NCI-H2081 treated with DMSO at 0.1 percent for 48 hours (cell line): ENCODE measurements at places on chromosomes 16 and 17.

- no peak for DNase-seq
Measured at GRCh38 chr16:64969221-64969620, 152.6 kb downstream of the CDH11 start.

GRCh38 chr16:55043499-55043898, 112.8 kb downstream of the IRX5 start:
- DNase-seq: no peak

- DNase-seq: no peak
Measured at GRCh38 chr17:78383725-78384471, 5.4 kb downstream of the PGS1 start.

GRCh38 chr16:84795329-84796053, 24.3 kb upstream of the CRISPLD2 start:
- no peak for DNase-seq

DNA sequence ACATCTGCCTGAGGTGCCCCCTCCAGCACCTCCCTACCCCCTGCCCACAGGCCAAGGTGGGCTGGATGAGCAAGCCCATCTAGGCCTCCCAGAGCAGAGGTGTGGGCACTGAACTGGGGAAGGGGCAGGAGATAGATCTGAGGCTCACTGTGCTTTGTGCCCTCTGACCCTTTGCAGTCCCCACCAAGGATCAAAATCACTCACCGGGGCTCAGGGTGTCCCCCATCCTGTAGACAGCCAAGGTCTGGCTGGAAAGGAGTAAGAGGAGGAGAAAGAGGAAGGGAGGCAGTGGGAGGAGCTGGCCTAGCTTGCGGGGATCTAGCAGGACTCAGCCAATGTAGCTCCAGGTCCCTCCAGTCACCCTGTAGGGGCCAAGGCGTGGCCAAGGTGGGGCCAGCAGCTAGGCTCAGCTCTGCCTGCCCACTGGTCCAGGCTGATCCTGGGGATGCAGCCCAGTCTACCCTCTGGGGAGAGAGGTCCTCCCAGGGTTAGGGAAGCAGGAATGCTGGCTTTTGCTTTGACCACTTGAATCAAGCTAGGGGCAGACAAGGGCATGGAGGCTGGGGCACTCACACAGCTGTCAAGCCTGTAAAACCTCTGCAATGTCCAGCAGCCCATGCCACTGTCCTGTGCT, 1.8 kb downstream of the SLC12A4 start:
- DNase-seq: no peak

DNA sequence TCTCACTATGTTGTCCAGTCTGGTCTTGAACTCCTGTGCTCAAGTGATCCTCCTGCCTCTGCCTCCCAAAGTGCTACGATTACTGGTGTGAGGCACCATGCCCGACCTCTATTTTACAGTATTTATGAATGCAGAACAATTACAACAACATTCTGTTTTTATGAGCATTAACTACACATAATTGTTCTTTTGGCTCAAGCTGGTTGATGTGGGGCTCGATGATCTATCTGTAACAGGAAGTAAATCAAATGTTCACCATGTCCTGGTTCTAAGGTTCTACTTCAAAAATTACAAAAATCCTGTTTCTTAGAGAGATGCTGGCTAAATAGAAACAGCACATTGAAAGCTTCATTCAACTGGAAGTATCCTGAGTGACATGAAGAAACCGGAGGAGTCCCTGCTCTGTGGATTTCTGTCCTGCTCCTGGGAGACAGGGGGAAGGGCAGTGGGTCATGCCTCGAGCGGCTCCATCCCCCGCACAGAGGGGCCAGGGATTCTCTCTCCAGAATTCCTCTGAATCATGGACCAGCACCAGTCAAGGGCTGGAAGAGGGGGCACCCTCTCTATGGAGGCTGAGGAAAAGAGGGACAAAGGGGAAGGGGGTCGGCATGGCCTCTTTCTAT, 31.5 kb downstream of the FA2H start:
- DNase-seq: no peak

- DNase-seq: no peak
Measured at GRCh38 chr17:49018116-49018612, 21.0 kb downstream of the IGF2BP1 start.

DNA sequence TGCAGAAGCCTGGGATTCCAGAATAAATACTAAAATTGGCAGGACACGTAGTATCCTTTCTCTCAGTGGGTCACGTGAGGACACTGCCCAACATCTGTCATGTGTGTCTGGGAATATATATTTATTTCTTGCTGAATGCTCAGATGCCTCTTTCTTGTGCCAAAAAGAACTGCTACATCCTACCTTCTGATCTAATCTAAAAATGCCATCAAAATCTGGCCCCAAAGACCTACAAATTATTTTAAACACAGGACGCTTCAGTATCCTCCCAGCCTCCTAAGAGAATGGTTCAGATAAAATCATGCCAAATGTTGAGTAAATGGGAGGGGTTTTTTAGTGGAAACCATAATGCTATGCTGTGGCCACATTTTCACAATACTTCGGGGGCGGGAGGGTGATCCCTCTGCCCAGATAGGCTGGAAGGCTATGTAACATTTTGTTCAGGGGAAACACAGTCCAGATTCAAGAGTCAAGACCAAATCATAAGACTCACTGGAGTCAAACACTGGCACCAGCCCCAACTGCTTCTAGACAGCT, 22.9 kb upstream of the CORO6 start:
- DNase-seq: no peak

GRCh38 chr16:15946257-15947044, 3.0 kb upstream of the ABCC1 start:
- DNase-seq: no peak

DNA sequence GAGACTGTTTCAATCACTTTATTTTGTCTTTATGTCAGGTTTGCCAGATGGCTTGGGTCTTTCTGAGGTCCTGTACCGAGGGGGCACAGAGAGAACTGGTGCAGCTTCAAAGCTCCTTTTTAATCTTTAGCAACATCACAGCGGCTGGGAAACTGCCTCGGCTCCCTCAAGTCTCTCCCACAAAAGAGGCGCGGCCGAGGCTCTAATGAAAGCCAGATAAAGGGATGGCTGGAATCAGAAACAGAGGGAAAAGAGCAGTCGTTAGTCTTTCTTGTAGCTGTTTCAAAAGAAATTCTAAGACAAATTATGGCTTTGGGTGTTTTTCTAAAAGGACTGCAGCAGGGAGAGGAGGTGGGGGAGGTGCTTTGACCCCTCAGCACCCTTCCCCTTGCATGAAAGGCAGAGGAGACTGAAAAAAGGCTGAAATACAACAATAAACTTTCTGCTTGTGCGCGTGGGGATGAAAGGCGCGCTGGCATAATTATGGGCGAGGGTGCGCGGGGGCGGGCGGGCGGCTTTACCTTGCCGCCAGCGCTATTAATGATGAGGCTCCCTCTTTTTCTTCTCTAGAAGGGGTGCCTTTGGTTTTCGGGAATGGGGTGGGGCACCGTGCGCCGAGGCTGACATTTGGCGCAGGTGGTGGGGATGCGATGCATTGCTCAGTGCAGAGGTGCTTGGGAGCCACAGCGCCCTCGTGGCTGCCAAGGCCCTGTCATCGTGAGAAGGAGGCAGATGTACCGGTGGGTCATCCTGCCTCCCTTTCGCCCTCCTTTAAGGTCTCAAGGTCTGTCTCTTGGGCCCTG, 22.3 kb upstream of the BRD7 start:
- no peak for DNase-seq

- no peak for DNase-seq
Measured at GRCh38 chr16:27475561-27475960, 73.6 kb downstream of the IL21R start.

GRCh38 chr17:1568950-1569810, 6.6 kb upstream of the PITPNA start:
- no peak for DNase-seq

- no peak for DNase-seq
Measured at GRCh38 chr16:503150-504071, 24.1 kb upstream of the CAPN15 start.

DNA sequence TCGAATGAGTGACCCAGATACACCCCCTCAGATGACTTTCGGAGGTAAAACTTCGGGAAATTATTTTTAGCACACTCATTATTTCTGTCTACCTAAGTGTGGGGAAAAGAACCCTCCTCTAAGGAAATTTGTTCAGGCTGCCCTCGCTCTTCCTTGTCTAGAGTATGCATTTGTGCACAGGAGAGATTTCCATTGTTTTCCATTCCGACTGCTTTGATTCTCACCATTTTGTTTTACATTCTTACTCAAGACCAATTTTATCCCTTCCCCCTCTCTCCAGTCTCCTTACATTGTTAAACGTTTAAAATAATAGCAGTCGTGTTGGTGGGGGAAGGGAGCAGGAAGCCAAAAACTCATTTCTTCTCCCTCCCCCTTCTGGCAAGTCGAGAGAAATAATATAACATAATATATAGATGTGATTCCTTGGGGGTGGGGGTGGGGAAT, 1.5 kb upstream of the CHD3 start:
- DNase-seq: no peak

DNA sequence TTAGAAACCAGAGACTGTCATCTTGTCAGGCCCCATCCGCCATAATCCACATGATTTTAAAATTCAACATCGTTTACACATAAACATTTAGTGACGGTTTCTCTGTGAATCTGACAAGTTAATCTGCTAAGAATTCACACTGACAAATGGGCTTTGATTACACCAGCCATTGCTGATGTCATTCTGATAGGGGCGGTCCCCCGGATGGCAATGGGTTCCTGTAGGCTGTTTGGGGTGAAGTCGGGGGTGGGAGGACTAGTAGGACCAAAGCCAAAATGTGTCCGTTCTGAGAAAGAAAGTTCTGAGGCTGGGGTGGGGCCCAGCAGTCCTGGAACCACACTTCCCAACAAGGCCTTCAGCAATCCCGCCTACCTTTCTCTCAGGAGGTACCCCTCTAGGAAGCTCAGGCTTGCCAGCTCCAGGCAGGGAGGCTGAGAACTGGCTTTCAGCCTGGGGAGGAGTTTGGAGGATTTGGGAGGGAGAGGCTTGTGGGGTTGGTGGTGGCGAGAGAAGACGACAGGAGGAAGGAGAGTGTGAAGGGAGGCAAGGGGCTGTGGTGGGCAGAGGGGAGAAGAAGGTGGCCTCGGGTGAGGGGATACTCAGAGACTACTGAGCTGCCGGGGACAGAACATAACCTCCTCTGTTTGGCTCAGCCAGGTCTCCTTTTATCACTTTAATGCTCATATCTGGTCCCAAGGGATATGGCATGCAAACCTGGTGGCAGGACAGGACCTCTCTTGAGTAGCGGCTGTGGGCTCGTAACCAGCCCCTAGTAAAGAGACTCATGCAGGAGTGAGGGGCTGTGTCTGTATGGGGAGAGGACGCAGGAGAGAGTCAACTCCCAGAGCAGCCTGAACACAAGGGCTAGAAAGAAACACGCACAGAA, 8.6 kb downstream of the HIC1 start:
- no peak for DNase-seq

DNA sequence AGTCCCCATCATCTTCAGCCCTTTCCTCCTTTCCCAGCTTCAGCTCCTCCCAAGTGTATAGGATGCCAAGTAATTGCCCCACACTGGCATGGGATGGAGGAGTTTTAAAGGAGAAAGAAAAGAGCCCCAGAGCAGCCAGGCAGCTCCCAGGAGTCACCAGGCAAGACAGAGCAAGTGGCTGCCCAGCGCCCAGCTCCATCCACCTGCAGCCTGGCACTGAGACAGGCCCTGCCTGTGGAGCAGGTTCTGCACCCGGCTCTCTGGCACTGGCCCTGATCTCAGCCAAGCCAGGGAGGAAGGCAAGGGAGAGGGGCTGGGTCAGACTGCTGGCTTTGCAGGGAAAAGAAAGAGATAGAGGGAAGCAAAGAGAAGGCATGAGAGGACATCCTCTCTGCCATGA, 21.7 kb downstream of the FOXN1 start:
- DNase-seq: no peak

- DNase-seq: no peak
Measured at GRCh38 chr17:7508145-7508544, 24.0 kb downstream of the POLR2A start.

DNA sequence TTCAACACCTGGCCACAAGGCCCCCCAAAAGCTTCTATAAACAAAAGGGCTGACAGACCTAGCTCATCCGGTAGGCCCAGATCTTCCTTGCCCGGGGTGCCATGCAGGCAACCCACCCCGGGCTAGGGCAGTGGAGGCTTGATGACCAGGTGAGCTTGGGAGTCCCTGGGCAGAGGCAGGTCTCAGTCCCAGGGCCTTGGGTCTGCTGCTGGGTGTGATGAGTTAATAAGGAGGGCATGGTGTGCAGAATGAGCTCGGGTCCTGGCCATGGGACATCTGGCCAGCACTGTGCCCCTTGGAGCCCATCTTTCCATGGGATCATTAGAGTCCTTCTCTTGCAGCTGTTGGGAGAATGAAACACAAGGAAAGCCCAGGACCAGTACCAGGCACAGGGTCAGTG, 20.2 kb upstream of the MPRIP start:
- no peak for DNase-seq

GRCh38 chr16:22092143-22092933, at the start of gene VWA3A:
Gene VWA3A, plus strand, starts transcription at chr16:22092541. Its CDS starts 97 bp downstream, at chr16:22092638.
- no peak for DNase-seq

DNA sequence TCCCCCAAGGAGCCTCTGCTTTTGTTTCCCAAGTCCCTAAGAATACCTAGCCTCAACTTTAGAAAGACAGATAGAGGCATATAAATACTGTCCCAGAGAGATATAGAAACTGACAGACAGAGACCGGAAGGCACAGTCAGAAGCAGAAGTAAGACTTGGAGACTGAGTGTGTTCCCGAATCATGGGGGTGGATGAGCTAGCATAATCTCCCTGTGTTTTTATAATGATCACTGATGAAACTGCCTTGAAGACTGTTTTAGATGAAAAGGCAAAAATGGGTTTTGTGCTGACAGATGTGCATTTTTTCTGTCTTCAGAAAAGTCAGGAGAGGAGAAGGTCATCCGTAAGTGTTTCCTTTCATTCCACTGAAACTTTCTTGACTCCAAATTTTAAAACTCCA, 8.3 kb upstream of the PSMD3 start:
- DNase-seq: no peak

DNA sequence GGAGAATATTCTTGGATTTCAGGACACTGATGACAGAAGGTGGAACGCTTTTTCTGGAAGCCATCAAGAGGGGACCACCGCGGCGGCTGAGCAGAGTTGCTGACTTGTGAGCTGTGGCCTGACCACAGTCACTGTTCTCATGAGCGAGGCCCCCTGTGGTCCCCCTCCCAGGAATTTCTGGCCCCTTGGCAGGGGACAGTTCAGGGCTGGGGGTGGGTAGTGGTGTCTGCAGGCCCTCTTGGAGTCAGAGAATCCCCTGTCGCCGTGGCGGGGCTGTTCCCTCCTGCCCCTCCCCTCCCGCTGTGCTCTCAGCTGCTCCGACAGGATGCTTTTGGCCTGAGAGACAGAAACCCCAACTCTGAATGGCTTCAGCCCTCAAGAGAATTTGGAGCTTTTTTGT, 292.0 kb downstream of the SEC14L1 start:
- DNase-seq: no peak
